ENCODE measurements at places on chromosomes 3 and 15.
A peak's percentile ranks its signal among the peaks of the same experiment; 100 is the strongest.

DNA sequence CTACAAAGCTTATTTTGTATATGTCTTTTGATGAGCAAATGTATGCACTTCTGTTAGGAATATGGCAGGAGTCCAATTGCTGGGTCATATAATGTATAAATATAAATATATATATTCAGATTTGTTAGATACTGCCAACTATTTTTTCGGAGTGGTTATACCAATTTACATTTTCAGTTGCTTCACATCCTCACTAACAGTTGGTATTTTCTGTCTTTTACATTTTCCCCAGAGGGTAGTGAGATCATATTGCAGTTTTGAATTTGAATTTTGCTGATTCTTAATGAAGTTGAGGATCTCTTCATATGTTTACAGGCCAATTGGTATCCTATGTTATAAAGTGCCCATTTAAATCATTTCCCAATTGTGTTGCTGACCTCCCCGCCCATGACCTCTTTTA lies 139.0 kb upstream of the KCNMB2 start:
- DNase-seq = no peak

GRCh38 chr15:20340931-20341661 lies 200.5 kb downstream of the GOLGA6L6 start:
- DNase-seq = no peak

GRCh38 chr15:44550256-44550655 lies 13.3 kb downstream of the EIF3J start:
- DNase-seq = no peak

DNA sequence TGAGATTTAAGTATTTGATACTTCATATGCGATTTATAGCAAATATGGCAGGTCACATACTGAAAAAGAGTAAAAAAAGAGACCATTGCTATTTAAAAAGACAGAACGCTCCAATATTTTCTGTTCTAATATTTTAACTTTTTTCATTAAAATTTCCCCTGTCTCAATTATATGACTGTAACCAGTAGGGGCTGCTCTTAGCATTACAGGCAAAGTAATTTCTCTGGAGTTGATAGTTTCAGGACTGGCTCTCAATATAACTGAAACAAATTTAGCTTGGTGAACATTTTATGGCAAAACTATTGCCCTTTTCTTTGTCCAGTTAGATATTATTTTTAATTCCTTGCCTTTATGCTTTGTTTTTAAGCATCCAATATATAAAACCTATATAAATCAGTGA lies 286.3 kb upstream of the ROBO2 start:
- DNase-seq = no peak

DNA sequence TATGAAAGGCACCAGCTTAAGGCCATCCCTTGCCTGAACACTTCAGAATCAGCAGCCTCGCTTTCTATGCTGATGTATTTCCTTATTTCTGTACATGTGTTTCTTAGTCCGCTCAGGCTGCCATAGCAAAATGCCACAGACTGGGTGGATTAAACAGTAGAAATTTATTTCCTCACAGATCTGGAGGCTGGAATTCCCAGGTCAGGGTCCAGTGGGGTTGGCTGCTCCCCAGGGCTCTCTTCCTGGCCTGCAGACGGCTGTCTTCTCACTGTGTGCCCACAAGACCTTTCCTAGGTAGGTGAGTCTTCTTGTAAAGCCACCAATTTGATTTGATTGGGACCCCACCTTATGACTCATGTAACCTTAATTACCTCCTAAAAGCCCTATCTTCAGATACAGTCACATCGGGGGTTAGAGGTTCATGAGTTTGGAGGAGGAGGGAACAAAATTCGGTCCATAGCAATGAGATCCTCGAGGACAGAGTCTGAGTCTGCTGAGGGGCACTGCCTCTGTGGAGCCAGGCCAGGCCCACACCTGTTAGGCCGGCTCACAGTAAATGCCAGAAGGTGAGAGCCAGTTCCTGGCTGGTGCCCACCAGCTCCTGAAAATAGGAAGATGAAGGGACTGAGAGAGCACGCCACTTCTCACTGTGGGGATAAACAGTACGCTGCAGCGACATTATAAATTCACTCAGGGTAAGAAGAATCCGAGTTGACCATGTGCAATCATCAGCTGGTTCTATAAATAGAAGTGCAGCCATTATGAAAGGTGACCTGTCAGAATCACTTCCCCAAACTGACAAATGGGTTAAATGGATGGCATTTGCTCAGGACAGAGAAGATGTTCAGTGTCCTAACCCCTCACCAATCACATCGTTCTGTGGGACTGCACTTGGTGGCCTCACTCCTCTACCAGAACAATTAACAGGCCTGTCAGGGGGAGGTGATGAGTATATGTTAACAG lies 41.1 kb downstream of the CTXND1 start:
- no peak for DNase-seq

GRCh38 chr3:157387708-157388435 lies 48.8 kb upstream of the PTX3 start:
- no peak for DNase-seq

DNA sequence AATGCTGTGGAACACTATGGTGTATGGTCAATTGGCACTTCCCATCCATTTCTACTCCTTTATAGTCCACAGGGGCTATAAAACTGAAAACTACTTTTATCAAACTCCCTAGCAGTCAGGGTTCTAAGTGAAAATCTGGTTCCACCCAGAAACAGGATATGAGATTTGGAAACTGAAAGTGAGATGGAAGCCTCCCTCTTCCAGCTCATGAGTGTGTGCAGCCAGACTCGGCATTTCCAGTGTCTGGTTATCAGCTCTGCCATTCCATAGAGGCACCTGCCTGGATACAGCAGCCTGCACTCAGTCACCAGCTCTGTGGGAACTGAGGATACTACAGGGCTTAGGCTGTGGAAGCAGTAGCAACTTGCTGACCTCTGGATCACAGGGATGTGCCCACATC lies 14.7 kb upstream of the PLA2G4F start:
- DNase-seq = no peak

- no peak for DNase-seq
These were observed 11.9 kb downstream of the SMAD6 start for GRCh38 chr15:66713843-66714508.

- DNase-seq = peak; percentile 95
These were observed at the start of gene SHQ1 for GRCh38 chr3:72847751-72848702. Gene SHQ1 (minus strand): TSS chr3:72848445. CDS start chr3:72848340, 105 bp downstream.

- DNase-seq = no peak
These were observed 16.4 kb upstream of the RTP2 start for GRCh38 chr3:187718802-187719201.

DNA sequence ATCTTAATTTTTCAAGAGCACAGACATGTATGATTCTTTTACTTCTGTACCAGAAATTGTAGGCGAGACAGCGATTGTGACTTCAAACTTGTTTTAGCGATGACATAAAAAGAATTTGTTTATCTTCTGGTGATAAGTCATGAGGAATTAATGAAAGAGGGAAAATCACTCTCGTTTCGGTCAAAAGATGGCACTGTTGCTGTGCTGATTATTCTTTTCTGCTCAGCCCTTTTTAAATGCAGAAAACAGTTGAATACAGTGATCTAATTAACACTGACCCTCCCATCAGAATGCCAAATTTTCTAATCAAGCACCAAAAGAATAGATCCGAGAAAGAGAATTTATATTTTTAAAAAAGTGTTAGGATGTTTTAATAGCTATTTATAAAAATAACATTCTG lies 52.6 kb downstream of the NSUN3 start:
- DNase-seq = no peak

GRCh38 chr3:151206201-151206600 lies 3.2 kb upstream of the GPR171 start:
- DNase-seq = no peak

DNA sequence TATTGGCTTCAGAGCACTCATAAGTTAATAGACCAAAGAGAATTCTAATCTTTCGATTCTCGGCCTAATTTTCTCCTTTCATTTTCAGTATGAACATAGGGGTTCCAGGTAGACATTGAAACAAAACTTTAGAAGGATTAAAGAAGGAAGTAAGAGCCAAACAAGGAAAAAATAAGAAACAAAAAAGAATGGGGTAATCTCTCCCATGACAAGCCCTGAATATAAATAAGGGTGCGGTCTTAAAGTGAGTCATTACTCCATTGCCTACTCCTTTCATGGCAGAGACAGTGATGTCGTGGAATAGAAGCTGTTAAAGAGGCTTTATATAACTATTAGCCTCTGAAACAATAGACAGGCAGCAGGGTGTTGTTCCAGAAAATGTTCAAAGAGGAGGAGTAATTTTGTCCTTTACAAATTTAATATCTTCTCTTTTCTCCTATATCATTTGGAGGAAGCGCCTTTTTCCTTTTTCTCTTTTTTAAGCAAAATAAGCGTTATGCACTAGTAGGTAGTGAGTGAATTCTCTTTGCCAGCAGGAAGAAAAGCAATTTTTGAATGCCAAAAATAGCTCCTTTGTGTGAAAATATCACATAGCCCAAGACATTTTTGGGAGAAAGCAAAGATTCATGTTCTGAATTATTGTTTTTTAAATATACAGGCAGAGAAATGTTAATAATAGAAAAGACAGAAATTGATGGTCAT lies 607.9 kb upstream of the KCNMB2 start:
- DNase-seq = no peak

Measured in stimulated activated CD4-positive, alpha-beta T cell treated with anti-CD3 and anti-CD28 coated beads, TNF-alpha, amount 100 ng/mL, for 24 hours (primary cell).